ENCODE measurements at places on chromosomes 7 and 10. TPM values are rescaled to one million over a fixed set of nuclear protein-coding genes. Genes with fewer than 3 reads are reported as not detected.

Gene MYL7
- not detected for total RNA-seq

GRCh38 chr7:50560865-50561351, 4.3 kb downstream of the DDC start:
- H3K27me3 ChIP-seq: peaks cover 7% of the 10 kb centered on the region
- H3K27ac ChIP-seq: no peak overlapping the region

- no peaks in the 10 kb centered on the region for H3K36me3 ChIP-seq
- peaks cover 9% of the 10 kb centered on the region for H3K4me1 ChIP-seq
- no peaks in the 10 kb centered on the region for H3K27me3 ChIP-seq
- no peak overlapping the region for H3K27ac ChIP-seq
- no peak for DNase-seq
- peak overlapping the region; percentile 56 for H3K4me3 ChIP-seq
Measured at GRCh38 chr7:103148131-103148993, 537 bp downstream of the NAPEPLD start.

DNA sequence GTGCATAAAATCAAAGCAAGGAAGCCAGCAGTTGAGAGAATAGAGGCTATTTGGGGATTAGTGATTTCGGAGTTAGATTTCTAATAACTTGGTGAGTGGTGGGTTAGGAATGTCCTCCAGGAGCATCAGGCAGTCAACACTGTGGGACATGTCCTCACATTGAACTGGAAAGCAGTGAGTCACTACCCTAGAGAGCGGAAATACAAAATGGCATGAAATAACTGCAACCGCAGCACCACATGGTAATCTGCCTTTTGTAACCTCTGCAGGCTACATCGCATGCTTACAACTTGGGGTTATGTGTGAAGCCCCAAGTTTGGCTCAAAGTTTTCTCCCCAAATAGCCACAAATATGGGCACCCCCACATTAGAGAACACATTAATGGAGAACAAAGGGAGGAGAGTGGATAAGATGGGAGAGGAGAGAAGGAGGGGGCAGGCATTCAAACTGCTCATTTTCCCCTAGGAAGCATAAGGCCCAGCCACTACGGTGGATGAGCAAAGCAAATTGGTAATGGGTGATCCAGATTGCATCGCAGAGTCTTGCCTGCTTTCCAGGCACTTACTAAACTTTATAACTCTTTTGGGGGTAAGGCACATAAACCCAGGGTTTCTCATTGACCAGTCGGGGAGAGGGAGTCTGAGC, 22.0 kb upstream of the SLF2 start:
- DNase-seq: peak; percentile 89
- no peak overlapping the region for H3K4me3 ChIP-seq
- H3K4me1 ChIP-seq: peaks cover 26% of the 10 kb centered on the region
- H3K27ac ChIP-seq: peak overlapping the region; percentile 92
- H3K27me3 ChIP-seq: no peaks in the 10 kb centered on the region
- no peaks in the 10 kb centered on the region for H3K36me3 ChIP-seq

Gene TEX47
- not detected for total RNA-seq

DNA sequence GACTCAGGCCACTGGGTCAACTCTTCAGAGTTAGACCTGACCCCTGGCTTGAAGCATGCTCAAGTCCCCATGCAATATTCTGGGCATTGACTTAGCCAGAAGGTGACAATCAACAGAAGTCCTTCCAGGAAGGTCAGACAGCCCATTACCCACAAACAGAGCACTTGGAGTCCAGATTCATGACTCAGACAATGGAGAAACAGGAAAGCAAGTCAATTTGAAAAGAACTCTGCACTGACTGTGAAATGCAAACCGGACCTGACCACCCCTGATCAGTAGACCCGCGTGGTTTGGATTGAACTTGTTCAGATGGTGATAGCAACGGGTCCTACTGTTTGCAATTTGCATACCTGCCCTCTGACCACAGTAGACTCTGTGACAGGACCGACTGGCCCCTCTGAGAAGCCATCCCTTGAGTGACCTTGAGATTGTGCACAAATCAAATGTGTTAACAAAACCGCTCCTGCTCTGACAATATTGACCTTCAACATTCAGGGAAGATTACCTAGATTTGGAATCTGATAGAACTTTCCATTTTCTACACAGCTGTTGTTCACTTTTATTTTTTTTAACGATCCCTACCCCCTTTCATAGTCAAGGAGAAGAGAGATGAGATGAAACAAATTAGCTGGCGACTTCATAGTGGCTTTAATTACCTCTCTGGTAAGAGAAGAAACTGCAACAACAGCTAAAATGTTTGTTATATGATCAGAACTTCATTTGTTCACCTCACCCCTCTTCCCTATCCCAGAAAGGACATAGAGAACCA, 138.7 kb downstream of the NRP1 start:
- no peak overlapping the region for H3K27ac ChIP-seq
- DNase-seq: no peak
- no peak overlapping the region for H3K4me3 ChIP-seq
- peaks cover 72% of the 10 kb centered on the region for H3K36me3 ChIP-seq

GRCh38 chr10:120727001-120727400, 124.2 kb upstream of the WDR11 start:
- no peaks in the 10 kb centered on the region for H3K27me3 ChIP-seq
- no peak overlapping the region for H3K27ac ChIP-seq
- no peak for DNase-seq
- no peak overlapping the region for H3K4me3 ChIP-seq
- no peaks in the 10 kb centered on the region for H3K36me3 ChIP-seq

Gene ENTPD1
- not detected for total RNA-seq

DNA sequence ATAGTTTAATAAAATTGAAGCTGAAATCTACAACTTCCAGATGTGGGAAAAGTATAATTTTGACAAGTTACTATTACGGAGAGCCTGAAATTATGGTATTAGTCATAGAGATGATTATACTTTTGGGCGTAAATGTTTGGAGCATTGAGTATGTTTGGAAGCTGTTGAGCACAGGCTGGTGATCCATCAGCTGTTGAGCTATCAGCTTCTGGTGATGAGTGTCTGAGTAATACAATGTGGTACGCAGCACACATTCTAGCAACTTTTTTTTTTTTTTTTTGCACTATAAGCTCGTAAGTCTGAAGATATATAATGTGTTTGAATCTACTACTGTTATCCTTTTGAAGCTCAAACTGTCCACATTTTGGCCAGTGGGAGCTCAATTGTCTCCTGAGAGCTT, 123.4 kb downstream of the ATE1 start:
- H3K4me1 ChIP-seq: no peaks in the 10 kb centered on the region
- H3K36me3 ChIP-seq: no peaks in the 10 kb centered on the region
- no peak for DNase-seq
- H3K27ac ChIP-seq: no peak overlapping the region

DNA sequence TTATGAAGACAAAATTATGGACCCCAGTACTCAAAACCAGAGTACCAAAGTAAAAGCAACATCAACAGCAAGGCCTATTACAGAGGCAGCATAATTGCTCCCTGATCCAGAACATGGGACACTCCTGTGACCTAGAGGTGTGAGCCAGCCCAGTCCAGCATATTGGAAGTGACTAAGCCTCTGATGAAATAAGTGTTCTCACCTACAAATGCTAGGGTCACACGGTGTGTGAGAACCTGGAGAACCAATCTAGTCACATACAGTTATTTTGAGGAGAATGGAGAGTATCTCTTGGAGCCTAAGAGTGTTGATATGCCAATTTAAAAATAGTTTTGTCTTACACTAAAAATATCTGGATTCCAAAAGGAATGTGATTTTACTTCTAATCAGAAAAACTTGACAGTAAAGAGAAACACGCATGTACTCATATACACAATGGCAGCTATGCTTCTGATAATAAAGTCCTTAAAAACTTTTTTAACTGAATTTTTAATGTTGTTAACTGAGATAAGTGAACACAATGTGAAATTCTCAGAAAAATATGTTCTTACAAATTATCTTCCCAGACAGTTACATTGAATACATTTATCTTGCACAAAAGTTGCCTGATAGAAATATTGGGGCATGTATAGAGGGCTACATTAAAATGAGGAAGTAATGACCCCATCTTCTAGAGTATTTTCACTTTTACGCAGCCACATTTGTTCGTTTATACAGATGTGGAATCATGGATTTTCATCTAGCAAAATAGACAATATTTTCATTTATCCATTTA, 56.8 kb upstream of the CD36 start:
- no peaks in the 10 kb centered on the region for H3K27me3 ChIP-seq
- H3K4me1 ChIP-seq: no peaks in the 10 kb centered on the region
- H3K27ac ChIP-seq: no peak overlapping the region
- DNase-seq: no peak

All from SJSA1 (cell line).